AG04450 (cell line): ENCODE measurements at places on chromosomes 13 and 19.

GRCh38 chr13:43520351-43520750 lies 266.4 kb downstream of the ENOX1 start:
- DNase-seq, result no peak

DNA sequence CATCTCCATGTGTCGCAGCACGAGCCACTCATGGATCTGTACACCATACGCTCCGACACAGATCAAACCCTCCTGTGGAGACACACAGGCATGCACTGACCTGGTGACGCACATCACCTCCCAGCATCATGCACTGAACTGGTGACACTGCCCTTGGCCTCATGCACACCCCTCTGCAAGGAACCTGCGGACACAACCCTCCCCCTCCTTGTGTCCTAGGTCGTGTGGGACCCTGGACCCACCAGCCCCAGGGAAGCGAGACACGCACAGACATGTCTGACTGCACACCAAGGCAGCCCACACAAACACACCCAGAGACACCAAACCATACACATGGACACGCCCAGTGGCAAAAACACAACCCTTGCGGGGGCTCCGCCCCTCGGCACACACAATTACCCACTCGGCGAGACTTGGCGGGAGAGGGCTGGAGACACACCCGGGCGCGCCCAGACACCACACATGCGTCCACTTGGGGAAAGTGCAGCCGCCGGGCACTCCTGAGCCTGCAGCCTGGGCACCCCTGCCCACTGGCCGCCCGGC lies 2.0 kb upstream of the KCNN4 start:
- DNase-seq, result no peak

GRCh38 chr19:30223866-30224688 lies 148.1 kb upstream of the ZNF536 start:
- DNase-seq, result no peak

- no peak for DNase-seq
These were observed 13.6 kb upstream of the FBXO17 start for GRCh38 chr19:38989066-38989605.

DNA sequence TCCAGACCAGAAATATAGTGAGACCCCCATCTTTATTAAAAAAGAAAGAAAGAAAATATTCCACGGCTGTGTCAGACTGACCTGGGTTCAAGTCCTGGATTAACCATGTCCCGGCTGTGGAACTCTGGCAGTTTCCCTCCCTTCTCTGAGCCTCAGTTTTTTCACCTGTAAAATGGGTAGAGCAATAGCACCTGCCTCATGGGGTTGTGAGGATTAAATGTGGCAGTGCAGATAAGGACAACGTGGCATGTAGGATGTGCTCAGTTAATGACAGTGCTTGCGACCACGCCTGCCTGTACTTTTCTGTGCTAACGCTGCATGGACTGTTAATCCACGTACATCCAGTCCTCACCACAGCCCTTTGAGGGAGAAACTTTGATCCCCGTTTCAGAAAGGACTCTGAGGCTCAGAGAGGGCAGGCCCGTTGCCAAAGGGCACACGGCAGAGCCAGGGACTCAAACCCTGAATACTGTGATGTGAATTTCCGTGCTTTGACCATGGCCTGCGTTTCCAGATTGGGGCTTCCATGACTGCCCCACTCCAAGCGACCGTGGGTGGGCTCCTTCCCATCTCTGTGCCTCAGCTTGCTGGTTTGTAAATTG lies 16.1 kb downstream of the SBK2 start:
- DNase-seq, result no peak

DNA sequence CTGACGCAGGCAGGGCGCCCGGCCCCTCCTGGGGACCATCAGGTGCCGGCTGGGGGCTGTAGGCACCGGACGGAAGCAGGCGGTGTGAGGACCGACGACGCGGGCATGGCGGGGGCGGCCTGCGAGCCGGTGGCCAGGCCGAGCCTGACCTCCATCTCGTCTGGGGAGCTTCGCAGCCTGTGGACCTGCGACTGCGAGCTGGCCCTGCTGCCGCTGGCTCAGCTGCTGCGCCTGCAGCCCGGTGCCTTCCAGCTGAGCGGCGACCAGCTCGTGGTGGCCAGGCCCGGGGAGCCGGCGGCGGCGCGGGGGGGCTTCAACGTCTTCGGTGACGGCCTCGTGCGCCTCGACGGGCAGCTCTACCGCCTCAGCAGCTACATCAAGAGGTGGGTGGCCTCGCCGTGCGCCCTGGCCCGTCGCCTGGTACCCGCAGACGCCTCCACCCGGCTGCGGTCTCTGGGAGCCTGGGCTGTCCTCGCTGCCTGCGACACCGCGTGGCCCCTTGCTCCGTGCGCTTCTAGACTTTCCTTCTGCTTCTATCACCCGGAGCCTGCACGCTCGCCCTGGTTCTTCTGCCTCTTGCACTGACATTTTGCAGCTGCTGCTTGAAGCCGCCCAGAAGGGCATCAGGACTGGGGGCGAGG lies 460 bp downstream of the MEDAG start:
- no peak for DNase-seq
